ENCODE measurements at places on chromosomes 7 and 10.
A peak's percentile ranks its signal among the peaks of the same experiment; 100 is the strongest.

DNA sequence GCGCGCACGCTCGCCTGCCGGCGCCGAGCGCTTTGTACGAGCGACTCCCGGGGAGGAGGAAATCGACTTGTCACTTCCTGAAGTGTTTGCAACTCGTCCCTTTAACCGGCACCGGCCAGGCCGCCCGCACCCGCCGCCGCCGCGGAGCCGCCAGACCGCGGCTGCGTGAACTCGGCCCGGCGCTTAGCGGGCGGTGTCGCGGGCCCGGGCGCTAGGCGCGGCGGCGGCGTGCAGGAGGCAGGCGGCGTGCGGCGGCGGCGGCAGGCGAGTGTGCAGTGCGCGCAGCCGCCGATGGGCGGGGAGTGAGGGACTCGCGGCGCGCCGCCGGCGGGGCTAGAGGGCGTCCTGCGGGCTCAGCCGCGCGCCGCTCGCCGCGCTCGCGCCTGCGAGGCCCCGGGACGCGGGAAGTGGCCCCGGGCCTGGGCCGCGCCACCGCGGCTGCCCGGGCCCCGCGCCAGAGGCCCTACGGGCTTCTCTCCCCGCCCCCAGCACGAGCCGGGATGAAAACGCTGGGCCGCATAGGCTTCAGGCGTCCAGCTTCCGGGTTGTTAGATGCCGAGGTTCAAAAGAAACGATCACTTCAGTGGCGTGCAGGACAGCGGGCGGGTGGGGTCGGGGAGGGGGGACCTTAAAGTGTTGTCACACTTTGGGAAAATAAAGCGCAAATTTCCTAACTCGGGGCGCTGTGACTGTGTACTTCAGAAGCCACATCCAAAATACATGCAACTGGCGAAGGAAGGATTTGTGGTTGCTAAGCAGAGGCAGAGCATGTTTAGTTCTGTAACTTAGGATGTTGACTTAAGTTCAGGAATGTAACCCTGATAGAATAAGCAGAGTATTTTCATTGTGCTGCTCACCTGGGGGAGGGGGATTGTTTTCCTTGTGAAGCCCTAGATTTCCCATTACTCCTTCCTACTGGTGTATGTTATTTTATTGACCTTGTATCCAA lies at the start of gene FAM53B:
TSS of gene FAM53B (minus strand) at position 277 of the 949 bp plus-strand sequence. CDS start 37,665 bp downstream, outside the sequence.
- DNase-seq, result peak; percentile 88

DNA sequence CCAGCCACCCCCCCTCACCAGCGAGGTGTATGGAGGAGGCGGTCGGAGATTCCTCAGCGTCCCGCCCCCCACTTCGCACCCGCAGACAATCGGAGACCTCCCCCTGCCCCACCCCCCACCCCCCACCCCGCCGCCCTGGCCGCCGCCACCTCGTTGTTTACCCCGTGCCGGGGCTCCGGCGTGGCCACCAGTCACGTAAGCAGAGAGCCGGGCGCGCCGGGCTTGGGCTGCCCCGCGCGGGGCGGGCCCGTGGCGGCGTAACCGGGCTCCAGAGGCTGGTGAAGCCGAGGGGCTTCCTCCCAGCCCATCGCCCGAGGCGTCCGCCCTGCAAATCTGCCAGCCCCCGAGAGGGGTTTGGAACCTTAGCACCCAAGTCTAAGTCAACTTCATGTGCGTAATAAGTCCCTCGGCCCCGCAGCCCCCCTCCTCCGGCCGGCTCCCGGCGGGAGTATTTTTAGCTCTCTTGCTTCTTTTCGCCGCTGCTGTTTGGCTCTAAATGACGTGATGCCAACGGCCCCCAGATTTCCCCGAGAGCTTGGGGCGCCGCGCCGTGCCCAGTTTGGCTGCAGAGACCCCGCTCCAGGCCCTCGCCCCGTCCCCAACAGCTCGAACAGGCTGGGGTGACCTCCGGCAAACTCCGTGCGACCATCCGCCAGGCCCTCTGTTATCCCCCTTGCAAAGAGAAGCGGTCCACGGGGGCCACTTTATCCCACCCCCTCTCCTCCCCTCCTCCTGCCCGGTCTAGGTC lies 2.7 kb downstream of the MXI1 start:
- DNase-seq, result peak; percentile 53

DNA sequence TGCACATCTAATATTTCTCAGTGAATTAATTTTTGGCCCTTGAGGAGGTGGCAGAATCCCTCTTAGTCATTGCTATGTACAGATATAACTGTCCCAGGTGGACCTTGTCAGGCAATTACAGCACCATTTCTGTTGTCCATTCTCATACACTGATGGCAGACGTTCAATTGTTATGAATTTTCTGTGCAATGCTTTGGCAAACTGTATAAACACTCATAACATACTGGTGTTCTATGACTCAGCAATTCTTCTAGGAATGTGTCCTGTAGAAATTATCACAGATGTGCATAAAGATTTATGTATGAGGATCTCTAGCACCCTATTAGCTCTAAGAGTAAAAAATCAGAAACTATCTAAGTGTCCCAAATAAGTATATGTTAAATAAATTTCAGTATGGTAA lies 80.8 kb downstream of the DNAJB9 start:
- no peak for DNase-seq

GRCh38 chr7:11170175-11170574 lies 196.5 kb downstream of the PHF14 start:
- DNase-seq, result peak; percentile 44

GRCh38 chr7:31775556-31775955 lies 88.5 kb downstream of the PPP1R17 start:
- no peak for DNase-seq

- DNase-seq, result no peak
Measured at GRCh38 chr10:24617771-24618396, 105.8 kb downstream of the ARHGAP21 start.

DNA sequence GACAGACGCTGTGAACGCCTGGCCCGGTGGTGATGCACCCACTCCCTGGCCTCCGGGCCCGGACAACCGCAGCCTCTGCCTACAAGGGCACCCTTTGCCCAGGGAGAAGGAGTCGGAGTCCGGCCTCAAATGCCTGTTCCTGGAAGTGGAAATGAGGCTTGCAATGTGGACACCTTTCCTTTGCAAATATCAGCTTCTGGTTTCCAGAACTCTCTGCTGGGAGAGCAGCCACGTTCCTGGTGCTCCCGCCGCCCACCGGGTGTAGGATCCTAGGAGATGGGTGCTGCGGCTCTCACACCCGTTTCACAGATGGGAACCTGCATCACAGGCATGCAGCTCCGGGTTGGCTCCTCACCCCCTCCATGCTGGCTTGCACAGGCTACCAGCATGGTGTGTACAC lies 2.9 kb downstream of the FOXL3 start:
- DNase-seq, result no peak

DNA sequence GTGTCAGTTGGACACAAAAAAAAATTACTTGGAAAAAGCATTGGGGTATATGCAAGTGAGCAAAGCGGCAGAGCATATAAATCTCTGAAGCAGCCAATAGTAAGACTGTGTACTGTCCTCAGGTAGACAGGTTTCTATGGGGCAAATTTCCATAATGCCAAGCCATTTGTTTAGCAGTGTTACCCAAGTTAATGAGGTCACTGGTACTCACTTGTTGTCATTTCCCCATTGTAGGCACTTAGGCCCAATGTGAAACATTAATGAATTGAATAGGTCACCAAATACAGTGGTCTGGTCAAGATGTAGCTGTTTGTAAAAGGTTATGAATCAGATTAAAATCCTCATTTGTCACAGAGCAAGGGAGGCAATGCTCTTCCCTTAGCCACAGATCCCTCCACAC lies 27.5 kb downstream of the HOXA1 start:
- DNase-seq, result no peak

GRCh38 chr10:117609796-117610170 lies 67.2 kb downstream of the EMX2 start:
- no peak for DNase-seq

- no peak for DNase-seq
Measured at GRCh38 chr7:114711241-114711640, 210.7 kb upstream of the MDFIC start.

DNA sequence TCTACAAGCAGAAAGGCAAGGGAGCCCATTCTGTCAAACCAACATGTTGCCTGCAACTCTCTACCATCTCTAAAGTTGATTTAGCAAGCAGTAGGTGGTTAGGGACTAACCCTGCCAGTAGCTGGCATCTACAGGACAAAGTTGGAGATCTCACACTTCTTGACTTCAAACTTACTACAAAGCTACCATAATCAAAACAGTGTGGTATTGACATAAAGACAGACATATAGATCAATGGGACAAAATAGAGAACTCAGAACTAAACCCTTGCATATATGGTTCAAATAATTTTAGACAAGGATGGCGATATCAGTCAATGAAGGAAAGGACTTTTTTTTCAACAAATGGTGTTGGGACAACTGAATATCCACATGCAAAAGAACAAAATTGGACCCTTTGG lies 84.9 kb downstream of the MAP3K8 start:
- DNase-seq, result no peak

GRCh38 chr7:148161776-148162175 lies 428.8 kb upstream of the C7orf33 start:
- no peak for DNase-seq

DNA sequence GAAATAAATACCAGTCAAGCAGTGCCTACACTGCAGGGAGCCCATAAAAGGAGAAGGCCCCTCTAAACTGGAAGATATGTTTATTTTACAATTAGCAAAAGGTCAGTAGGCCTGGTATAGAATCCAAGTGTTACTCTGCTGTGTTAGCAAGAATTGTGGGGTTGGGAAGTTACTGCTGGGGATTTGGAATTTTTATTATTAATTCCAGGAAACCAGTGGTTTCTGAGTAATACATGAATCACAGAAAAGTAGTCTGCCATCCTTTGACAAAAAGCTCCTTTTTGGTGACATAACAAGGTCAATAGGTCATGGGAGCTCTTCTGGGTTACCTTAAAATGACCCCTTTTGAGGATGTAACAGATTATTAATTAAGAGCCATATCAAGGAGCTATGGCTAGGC lies 67.4 kb downstream of the ZNF92 start:
- DNase-seq, result no peak

GRCh38 chr10:49407552-49408137 lies 11.8 kb upstream of the DRGX start:
- peak; percentile 69 for DNase-seq

GRCh38 chr10:96301616-96302015 lies 2.6 kb upstream of the DNTT start:
- no peak for DNase-seq

- no peak for DNase-seq
Measured at GRCh38 chr7:43470110-43470509, 112.8 kb upstream of the STK17A start.

- no peak for DNase-seq
Measured at GRCh38 chr7:1164436-1164835, 4.4 kb upstream of the ZFAND2A start.

DNA sequence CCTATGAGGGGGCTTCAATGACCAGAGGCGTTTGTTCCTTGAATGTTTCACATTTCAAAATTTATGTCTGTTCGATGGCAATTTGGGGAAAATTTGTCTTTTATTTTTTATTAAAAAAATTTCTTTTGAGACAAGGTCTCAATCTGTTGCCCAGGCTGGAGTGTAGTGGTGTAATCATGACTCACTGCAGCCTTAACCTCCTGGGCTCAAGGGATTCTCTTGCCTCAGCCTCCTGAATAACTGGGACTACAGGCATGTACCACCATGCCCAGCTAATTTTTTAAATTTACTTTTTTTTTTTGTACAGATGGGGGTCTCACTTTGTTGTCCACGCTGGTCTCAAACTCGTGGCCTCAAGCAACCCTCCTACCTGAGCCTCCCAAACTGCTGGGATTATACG lies 39.7 kb downstream of the OTUD1 start:
- no peak for DNase-seq

DNA sequence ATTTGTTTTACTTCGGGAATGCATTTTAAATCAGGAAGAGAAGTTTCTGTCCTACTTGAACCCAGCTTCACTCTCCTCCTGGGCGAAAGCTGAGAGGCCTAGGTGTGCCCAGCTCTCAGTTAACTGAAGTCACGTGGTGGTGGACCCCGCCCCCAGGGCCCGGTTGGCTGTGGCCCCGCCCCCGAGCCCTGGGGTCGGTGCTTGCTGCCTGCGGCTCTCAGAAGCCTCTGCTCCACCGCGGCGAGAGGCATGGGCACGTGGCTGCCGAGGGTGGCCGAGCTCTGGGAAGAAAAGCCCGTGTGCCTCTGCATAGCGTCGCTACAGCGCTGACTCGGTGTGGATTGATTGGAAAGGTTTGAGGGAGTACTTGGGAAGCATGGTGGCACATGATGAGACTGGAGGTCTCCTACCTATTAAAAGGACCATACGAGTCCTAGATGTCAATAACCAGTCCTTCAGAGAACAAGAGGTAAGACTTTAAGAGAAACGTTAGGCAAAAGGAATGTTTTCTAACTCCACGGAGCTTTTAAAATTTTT lies 34.1 kb downstream of the NET1 start:
- DNase-seq, result no peak

DNA sequence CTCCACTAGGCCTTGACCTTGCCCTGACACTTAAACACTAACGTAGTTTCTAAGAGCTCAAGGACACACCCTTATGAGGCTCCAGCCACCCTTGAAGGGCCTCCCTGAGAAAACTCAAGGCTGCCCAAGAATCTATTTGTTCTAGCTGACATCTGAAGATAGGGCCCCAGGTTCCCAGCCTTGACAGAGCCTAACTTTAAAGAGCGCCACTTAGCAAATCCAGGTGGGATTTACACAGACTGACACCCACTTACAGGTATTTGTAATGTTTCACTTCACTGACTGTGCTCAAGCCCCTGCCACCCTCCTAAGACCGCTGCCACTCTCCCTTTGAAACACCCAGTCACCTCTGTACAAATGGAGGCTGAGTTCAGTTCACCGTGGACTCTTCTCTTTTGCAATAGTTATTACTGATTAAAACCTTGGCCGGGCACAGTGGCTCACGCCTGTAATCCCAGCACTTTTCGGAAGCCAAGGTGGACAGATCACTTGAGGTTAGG lies 90.4 kb downstream of the SVOPL start:
- no peak for DNase-seq

DNA sequence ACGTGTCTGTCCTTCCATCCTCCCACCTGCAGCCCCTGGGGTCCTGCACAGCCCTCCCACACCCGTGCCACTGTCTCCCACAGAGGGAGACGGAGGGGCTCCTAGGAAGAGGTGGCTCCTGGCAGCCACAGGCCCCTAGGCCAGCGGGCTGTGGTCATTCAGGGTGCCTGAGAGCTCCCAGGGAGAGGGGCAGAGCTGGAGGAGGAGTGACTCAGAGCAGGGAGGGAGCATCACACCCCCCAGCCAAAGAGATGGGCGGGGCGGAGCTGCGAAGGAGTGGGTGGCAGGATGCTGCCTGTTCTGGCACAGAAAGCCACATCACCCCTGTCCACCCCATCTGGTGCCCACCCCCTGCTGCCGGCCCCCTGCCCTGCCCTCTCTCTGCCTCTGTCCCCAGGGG lies 50.5 kb downstream of the STK32C start:
- DNase-seq, result no peak

DNA sequence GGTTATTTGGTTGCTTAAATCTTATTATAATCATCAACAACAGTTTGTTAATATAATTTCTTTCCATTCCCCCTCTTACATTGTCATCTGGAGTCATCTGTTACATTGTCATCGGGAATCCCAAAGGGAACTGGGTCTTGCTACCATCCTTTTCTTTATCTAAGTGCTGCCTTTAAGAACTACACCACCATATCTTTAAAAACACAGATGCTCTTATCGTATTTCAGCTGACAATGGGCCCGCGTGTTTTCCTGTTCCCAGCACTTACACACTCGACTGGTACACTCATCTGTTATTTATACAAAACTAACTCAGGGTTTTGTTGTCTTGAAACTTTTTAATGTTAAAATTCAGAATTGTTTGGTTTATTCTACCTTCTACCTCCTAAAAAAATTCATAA lies 256.2 kb upstream of the MGMT start:
- DNase-seq, result no peak

Measured in cerebellum (tissue), 4 donors.